ENCODE measurements at places on chromosomes 3 and 15. TPM values are rescaled to one million over a fixed set of nuclear protein-coding genes. Genes with fewer than 3 reads are reported as not detected.

Gene ADGRG7
- not detected for total RNA-seq

Gene KIF7
- total RNA-seq: 0.85 TPM

Gene IFRD2
- total RNA-seq: 92.2 TPM

Gene PRICKLE2
- total RNA-seq: 2.5 TPM

Gene UROC1
- total RNA-seq: not detected

Gene KNG1
- total RNA-seq: not detected

Gene CHRNA3
- not detected for total RNA-seq

Gene RAF1
- total RNA-seq: 69.1 TPM

Gene PLA2G4E
- not detected for total RNA-seq

Gene CRABP1
- total RNA-seq: not detected

Gene ECE2
- total RNA-seq: not detected

All from dermis blood vessel endothelial cell (primary cell).